Chondrocyte (in vitro differentiated cells): ENCODE measurements at places on chromosomes 1 and 21. TPM values are rescaled to one million over a fixed set of nuclear protein-coding genes. Genes with fewer than 3 reads are reported as not detected.

CD1E gene
- not detected in 3 replicates for total RNA-seq

HSPG2 gene
- 348 to 488 TPM (median 481 TPM) in 3 replicates for total RNA-seq

DNA sequence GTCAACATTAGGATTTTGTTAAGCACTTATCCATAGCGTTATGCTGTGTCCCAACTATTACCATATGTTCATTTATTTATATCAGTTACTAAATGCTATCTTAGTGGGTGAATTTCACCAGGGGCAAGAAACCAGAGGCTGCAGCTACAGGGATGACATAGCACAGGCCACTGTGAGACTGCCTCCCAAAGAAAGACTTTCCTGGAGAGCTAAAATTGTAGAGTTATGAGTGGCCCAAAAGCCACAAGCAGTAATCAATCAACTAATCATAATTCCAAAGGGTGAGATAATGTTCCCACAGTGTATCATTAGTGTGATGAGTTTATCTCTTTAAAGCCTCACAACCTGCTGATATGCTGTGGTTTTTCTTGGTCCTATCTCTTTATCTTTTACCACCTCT is 3.8 kb upstream of the TGFB2 start:
- no peaks in the 10 kb centered on the region for H3K36me3 ChIP-seq
- H3K27me3 ChIP-seq: no peaks in the 10 kb centered on the region
- no peak for DNase-seq
- H3K4me3 ChIP-seq: no peak overlapping the region
- H3K27ac ChIP-seq: no peak overlapping the region

FCRL6 gene
- not detected in 3 replicates for total RNA-seq

- no peak overlapping the region for H3K4me3 ChIP-seq
- H3K4me1 ChIP-seq: peaks cover 50% of the 10 kb centered on the region
- H3K36me3 ChIP-seq: no peaks in the 10 kb centered on the region
- no peak for DNase-seq
- H3K27ac ChIP-seq: peak overlapping the region; percentile 80
- no peaks in the 10 kb centered on the region for H3K27me3 ChIP-seq
Measured at GRCh38 chr1:234624724-234625117, 14.7 kb upstream of the IRF2BP2 start.

DNA sequence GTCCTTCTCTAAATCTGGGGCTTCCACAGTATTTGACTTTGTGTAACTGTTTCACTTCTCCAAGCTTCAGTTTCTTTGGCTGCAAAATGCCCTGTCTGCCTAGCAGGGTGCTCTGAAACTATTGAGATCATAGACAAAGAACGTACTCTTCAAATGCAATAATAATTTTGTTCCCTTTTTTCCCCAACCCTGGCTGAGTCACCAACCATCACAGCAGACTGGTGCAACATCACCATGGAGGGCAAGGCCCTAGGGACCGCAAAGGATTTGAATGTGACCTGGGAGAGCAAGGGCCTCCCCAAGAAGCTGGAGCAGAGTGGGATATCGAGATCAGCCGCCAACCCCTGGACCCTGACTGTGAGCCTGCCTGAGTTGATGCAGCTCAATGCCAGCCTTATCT is 115.0 kb downstream of the FCRL5 start:
- no peaks in the 10 kb centered on the region for H3K4me1 ChIP-seq
- H3K36me3 ChIP-seq: no peaks in the 10 kb centered on the region
- no peak overlapping the region for H3K27ac ChIP-seq
- no peak overlapping the region for H3K4me3 ChIP-seq
- peaks cover 29% of the 10 kb centered on the region for H3K27me3 ChIP-seq

- H3K4me3 ChIP-seq: no peak overlapping the region
- no peak overlapping the region for H3K27ac ChIP-seq
- no peaks in the 10 kb centered on the region for H3K36me3 ChIP-seq
- no peaks in the 10 kb centered on the region for H3K27me3 ChIP-seq
Measured at GRCh38 chr1:10208537-10208936, 1.8 kb upstream of the KIF1B start.

DNA sequence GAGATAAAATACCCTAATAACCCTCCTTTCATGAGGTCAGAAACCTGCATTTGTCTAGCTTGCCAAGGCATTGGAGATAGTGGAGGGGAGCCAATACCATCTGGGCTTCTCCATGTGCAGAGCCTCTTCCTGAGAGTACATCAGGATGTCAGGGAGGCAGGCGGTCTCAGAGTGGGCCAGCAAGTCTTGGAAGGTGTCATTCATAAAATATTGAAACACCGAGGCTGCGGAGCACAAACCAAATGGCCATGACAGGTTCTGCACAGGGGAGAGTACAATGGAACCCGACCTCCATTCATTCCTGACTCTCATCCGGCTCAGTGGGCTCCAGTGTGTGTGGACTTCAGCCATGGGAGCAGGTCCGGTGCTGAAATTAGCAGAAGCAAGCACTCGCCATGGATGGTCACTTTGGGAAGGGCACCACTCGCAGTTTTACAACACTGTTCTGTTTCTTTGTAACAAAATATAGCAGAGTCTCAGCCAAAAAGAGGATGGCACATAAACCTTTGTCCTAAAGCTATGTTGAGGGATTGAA is 446.6 kb downstream of the SIPA1L2 start:
- DNase-seq: no peak
- H3K4me3 ChIP-seq: no peak overlapping the region
- H3K27me3 ChIP-seq: peaks cover 2% of the 10 kb centered on the region
- no peak overlapping the region for H3K27ac ChIP-seq
- H3K4me1 ChIP-seq: peaks cover 27% of the 10 kb centered on the region

GRCh38 chr1:93164816-93165215 is 15.4 kb downstream of the TMED5 start:
- H3K4me1 ChIP-seq: peaks cover 8% of the 10 kb centered on the region
- DNase-seq: no peak
- no peak overlapping the region for H3K27ac ChIP-seq
- no peak overlapping the region for H3K4me3 ChIP-seq
- no peaks in the 10 kb centered on the region for H3K27me3 ChIP-seq

- peaks cover 34% of the 10 kb centered on the region for H3K36me3 ChIP-seq
- DNase-seq: no peak
- no peaks in the 10 kb centered on the region for H3K27me3 ChIP-seq
- H3K27ac ChIP-seq: no peak overlapping the region
- peaks cover 34% of the 10 kb centered on the region for H3K4me1 ChIP-seq
Measured at GRCh38 chr1:44637702-44638411, 36.4 kb downstream of the TMEM53 start.

- peak within 1 kb of the TSS; percentile 92 for H3K4me3 ChIP-seq
- peaks cover 46% of the 10 kb centered on the region for H3K4me1 ChIP-seq
- no peaks in the 10 kb centered on the region for H3K36me3 ChIP-seq
- DNase-seq: no peak
Measured at GRCh38 chr1:220748089-220748934, at the start of gene MTARC2. MTARC2 (plus strand) TSS chr1:220748322; CDS start chr1:220748532, 210 bp downstream.

GRCh38 chr1:28439320-28439719 is 66.5 kb upstream of the RCC1 start:
- peak overlapping the region; percentile 69 for H3K4me3 ChIP-seq
- no peak for DNase-seq
- no peaks in the 10 kb centered on the region for H3K27me3 ChIP-seq
- no peaks in the 10 kb centered on the region for H3K36me3 ChIP-seq

- no peak overlapping the region for H3K27ac ChIP-seq
- no peaks in the 10 kb centered on the region for H3K4me1 ChIP-seq
- no peak overlapping the region for H3K4me3 ChIP-seq
Measured at GRCh38 chr21:30193201-30193600, 22.7 kb downstream of the CLDN8 start.

DNA sequence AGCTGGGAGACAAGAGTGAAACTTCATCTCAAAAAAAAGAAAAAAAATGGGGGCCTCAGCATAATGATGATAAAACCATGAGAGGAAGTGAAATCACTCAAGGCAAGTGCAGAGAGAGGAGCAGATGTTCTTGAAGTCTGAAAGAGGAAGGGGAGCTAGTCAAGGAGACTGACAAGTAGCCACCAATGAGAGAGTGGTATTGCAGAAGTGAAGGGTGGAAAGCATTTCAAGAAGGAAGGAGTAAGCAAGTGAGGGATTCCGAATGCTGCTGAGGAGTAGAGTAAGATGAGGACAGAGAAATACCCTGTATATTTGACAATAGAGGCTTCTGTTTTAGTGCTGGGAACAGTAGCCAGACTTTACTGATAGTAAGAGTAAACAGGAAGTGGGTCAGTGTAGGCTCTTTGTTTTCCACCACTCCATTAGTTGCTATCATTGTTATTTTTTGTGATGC is 2.9 kb downstream of the TATDN3 start:
- no peak overlapping the region for H3K4me3 ChIP-seq
- DNase-seq: no peak
- peaks cover 17% of the 10 kb centered on the region for H3K4me1 ChIP-seq

TDRD10 gene
- 0.17 TPM in 1 of 3 replicates, not detected in the others for total RNA-seq

GRCh38 chr1:59593798-59594790 is 220.7 kb upstream of the HOOK1 start:
- H3K27me3 ChIP-seq: no peaks in the 10 kb centered on the region
- peaks cover 10% of the 10 kb centered on the region for H3K36me3 ChIP-seq
- H3K4me1 ChIP-seq: no peaks in the 10 kb centered on the region
- H3K4me3 ChIP-seq: no peak overlapping the region

GRCh38 chr1:182602935-182603645 is 1.1 kb downstream of the RGS16 start:
- DNase-seq: no peak
- H3K4me1 ChIP-seq: peaks cover 11% of the 10 kb centered on the region
- H3K4me3 ChIP-seq: no peak overlapping the region
- no peaks in the 10 kb centered on the region for H3K27me3 ChIP-seq

DNA sequence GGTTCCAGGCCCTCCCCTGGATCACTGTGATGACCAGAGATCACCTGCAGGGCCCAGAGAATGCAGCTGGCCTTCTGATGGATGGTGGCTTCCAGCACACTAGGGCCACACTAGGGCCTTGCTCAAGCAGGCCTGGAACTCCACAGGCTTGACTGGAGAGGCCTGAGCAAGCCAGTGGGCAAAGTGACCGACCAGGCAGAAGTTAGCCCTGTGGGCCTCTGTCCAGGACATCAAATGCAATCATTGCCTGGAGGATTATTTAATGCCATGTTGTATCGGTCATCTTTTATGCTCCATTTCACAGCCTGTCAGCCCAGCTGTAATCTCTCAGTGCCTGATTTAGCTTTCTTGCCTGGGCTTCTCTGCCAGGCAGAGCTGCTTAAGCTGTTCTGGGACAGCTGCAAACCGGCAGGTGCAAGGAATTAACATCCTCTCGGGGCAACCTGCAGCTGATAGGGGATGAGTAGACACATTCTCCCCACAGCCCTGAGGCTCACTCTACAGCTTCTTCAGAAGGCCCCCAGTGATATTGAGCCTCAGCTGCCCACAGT is 17.7 kb downstream of the NENF start:
- H3K36me3 ChIP-seq: peaks cover 5% of the 10 kb centered on the region
- H3K4me1 ChIP-seq: peaks cover 11% of the 10 kb centered on the region
- no peaks in the 10 kb centered on the region for H3K27me3 ChIP-seq
- DNase-seq: peak; percentile 28
- no peak overlapping the region for H3K4me3 ChIP-seq
- H3K27ac ChIP-seq: no peak overlapping the region

- H3K4me3 ChIP-seq: peak overlapping the region; percentile 91
- DNase-seq: no peak
- H3K27me3 ChIP-seq: no peaks in the 10 kb centered on the region
- H3K36me3 ChIP-seq: peaks cover 2% of the 10 kb centered on the region
- peaks cover 34% of the 10 kb centered on the region for H3K4me1 ChIP-seq
Measured at GRCh38 chr1:178543290-178543607, 30.3 kb downstream of the TEX35 start.
